ENCODE measurements at places on chromosomes 16 and 17. TPM values are rescaled to one million over a fixed set of nuclear protein-coding genes. Genes with fewer than 3 reads are reported as not detected.

Gene CCDC92B
- total RNA-seq = 0.06 TPM

DNA sequence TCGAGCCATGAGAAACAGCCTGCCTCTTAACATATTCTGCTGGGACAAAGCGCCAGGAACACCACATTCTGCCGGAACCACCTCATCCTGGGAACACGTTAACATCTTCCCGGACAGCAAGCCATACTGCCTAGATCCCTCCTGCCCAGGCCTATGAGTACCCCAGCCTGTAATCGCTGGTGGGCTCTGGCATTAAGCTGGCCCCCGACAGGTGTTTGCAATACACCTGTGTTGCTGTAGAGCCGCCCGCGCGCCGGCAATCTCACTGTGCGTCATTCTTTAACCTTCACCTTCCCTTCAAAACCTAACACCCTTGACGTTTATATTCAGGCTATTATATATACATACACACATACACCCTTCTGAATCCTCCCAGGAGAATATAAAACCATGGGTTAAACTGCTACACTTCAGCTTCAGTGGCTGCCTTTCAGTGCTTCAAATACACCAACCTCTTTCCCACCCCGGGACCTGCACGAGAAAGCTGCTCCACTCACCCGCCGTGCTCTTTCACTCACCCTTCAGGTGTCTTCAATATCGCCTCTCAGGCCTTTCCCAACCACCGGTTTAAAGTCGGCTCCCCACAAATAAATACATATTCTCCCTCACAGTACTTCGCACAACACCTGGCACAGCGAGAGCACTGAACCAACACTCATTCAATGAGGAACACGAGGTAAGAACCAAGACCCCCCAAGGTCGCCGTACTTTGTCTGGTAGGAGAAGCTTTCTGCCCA is 1.0 kb upstream of the ENDOV start:
- DNase-seq = peak; percentile 20

DNA sequence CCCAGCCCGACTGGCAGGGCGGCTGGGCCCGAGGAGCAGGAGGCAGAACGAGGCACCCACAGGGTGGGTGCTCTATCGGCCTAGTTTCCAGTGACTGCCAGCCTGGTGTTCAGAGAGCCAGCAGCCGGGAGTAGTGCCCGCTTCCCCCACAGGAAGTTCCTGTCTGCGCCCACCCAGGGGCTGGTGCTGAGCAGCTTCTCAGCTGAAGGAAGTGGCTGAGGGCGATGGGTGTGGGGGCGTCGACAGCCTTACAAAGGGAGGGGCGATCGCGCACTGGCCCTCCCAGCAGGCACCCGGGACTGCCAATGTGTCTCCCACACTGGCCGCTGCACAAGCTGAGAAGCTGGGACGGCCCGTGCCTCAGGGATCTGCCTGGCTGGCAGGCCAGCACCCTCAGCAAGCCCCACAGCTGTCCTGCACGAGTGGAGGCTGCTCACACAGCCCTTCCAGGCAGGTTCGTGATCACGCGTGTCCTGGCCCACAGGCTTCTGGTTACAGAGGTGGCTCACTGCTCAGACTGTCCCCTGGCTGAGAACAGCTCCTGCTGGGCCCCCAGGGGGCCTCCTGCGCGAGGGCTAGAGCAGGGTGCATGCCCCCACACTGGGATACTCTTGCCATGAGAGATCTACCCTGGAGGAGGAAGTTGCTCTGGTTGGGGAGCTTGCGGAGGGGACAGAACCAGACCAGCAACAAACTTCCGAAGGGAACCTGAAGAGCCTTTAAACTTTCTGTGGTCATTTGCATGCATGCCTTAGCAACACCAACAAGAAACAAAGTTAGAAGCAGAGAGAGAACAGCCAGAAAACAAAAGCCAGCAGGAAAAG is 2.5 kb downstream of the RNF166 start:
- DNase-seq = no peak

GRCh38 chr16:57743458-57743857 is 7.9 kb downstream of the KATNB1 start:
- no peak for DNase-seq

GRCh38 chr16:13995194-13995593 is 75.2 kb downstream of the ERCC4 start:
- DNase-seq = no peak

GRCh38 chr17:69478916-69479315 is 64.4 kb downstream of the MAP2K6 start:
- DNase-seq = no peak

Gene FASN
- 220 TPM for total RNA-seq

- no peak for DNase-seq
These were observed 25.9 kb downstream of the FAM83G start for GRCh38 chr17:18978655-18979054.

Gene CD300A
- 5.7 TPM for total RNA-seq

DNA sequence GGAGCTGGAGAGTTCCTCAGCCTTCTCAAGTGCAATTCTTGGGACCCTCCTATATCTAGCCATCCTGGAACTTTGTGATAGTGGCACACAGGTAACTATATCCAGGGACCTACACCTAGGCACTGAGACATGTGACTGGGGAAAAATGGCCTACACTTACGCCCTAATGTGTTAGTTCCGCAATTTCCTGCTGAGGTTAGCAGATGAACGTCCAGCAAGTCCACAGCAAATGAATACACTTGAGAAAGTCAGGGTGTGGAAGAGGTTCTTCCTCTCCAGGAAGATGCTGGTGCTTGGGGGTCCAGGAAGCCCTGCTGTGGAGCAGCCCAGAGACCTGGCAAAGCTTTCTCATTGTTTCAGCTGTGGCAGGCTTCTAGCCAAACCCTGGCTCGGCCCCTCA is 20.8 kb downstream of the PIK3R5 start:
- no peak for DNase-seq

DNA sequence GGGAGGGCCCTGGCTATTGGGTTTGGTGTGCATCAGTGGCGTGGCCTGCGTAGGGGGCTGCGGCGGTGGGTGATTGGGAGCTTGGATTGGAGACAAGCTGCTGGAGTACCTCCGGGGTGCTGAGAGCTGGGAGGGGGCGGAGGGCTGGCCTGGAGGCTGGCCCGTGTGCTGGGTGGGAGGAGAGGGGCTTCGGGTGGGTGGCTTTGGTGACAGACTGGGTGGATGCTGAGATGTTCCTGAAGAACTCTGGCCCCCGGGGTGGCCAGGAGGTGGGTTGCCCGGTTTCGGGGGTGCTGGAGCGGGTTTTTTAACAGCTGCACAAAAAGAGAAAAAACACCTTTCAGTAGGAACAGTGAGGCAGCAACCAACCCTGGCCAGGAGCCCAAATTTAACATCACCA is 84.1 kb downstream of the ARHGAP17 start:
- no peak for DNase-seq

Gene HEXIM2
- total RNA-seq = 4.4 TPM

Gene PLK1
- 1.5 TPM for total RNA-seq

DNA sequence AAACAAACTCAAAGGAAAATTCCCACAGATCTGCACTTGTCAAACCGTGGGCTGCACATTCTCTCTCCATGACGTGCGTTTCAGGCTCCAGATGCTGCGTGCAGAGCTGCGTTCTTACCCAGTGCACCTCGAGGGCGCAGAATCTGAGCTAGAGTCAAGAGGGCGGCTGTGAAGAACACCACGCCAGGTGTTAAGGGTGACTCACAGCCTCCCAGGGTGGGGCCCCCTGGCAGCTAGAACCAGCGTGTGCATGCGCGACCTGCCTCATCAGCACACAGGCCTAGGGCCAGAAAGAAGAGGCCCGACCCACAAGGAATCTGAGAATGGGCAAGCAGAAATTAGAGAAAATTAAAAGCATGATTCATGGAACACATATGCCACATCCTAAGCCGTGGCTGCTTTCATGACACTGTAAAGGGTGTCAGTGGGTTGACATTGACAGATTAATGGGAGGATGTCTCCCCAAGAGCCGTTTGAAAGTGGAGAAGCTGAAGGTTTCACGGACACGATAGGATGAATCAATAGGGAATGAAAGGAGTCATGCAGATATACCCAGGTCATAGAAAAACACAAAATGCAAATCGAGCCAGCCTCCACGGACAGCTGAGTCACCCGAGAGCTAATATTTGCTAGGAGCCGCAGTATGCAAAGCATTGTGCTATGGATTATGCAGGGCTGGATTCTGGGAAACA is 29.0 kb downstream of the MARCHF10 start:
- peak; percentile 30 for DNase-seq

DNA sequence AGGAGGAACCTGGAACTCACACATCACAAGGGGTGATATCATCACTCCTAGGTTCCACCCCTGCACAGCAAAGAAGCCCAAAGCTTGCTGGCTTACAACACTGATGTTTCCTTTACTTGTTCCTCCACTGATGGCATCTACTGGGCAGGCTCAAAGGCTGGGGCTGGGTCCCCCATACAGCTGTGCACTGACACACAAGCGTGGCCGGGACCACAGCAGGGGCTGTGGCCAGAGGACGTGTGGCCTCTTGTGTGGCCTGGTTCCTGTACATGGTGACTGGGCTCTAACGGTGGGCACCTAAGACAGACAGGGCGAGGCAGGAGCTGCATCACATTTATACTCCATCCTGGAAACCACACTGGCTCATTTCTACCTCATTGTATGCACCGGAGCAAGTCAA is 264.4 kb upstream of the FOXF1 start:
- DNase-seq = no peak

Gene COG8
- 21.9 TPM for total RNA-seq

DNA sequence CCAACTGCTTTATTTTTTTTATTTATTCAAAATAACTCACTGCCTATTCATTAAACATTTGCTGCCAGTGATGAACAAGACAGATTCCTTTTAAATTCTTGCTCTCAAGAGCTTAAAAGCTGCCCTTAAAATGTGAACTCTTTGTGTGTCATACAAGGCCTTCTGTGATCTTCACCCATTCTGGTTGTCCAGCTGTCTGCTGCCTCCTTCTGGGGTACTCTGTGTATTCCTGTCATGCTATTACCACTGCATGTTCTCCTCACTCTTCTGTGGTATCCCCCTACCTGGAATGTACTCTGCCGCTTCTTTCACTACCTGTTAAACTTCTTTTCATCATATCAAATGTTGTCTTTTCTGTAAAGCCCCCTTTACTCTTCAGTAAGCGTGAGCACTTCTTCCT is 165.8 kb downstream of the CHD9 start:
- DNase-seq = no peak

DNA sequence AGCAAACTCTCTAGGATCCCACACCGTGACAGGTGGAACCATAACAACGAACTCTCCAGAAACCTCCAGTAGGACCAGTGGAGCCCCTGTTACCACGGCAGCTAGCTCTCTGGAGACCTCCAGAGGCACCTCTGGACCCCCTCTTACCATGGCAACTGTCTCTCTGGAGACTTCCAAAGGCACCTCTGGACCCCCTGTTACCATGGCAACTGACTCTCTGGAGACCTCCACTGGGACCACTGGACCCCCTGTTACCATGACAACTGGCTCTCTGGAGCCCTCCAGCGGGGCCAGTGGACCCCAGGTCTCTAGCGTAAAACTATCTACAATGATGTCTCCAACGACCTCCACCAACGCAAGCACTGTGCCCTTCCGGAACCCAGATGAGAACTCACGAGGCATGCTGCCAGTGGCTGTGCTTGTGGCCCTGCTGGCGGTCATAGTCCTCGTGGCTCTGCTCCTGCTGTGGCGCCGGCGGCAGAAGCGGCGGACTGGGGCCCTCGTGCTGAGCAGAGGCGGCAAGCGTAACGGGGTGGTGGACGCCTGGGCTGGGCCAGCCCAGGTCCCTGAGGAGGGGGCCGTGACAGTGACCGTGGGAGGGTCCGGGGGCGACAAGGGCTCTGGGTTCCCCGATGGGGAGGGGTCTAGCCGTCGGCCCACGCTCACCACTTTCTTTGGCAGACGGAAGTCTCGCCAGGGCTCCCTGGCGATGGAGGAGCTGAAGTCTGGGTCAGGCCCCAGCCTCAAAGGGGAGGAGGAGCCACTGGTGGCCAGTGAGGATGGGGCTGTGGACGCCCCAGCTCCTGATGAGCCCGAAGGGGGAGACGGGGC is 1.3 kb downstream of the SPN start:
- peak; percentile 27 for DNase-seq

- no peak for DNase-seq
These were observed 87.2 kb upstream of the TOX3 start for GRCh38 chr16:52634104-52634503.

Gene TM4SF5
- not detected for total RNA-seq

DNA sequence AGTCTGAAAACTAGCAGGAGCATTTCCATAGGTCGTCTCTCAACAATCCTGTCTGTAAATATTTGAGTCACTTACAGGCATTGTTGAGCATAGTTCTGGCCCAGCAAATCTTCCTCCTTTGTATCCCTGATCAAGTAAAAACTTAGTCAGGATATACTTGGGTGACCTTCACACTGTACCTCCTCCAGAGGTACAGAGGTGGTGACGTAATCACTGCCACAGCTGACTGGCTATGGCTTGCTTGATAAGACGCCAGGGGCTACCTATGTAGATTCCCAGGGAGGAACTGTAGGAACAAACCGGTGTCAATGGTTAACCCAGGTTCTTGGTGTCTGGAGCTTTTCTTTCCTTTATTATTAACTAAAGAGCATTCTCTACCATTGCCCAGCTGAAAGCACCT is at the start of gene KCNJ16:
TSS of gene KCNJ16 (plus strand) at position 270 of the 400 bp plus-strand sequence. CDS start 56,863 bp downstream, outside the sequence.
- no peak for DNase-seq

DNA sequence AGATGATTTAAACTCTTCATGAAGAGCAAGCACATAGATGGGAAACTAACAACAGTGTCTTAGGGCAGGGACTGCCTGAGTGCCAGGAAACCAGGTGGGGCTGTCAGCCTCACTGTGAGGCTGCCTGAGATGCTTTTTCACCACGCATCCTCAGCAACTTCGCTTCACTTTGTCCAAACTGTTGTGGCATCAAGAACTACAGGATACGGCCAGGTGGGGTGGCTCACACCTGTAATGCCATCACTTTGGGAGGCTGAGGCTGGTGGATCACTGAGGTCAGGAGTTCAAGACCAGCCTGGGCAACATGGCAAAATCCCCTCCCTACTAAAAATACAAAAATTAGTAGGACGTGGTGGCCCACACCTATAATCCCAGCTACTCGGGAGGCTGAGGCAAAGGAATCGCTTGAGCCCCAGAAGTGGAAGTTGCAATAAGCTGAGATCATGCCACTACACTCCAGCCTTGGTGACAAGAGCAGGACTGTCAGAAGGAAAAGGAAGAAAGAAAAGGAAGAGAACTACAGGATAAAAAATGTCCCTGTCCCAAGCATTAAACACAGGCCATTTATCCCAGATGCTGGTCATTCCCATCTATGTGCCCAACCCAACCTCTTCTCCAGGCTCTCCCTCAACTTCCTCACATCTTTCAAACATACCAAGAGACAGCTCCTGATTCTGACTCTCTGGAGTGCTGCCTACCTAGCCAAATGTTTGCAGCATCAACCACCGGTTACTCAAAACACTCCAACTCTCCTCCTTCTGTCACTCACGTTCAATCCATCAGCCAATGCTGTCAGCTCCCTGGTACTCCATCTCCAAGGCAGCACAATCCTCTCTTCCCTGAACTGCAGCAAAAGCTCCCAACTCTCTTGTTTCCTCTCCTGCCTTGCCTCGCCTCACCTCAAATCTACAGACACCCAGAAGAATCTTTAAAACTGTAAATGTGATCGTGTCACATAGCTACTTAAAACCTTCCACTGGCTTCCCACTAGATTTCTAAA is 1.6 kb downstream of the EIF4A3 start:
- no peak for DNase-seq

Data from left cardiac atrium (tissue), 4 donors.